ENCODE measurements at places on chromosomes 7 and 10.

DNA sequence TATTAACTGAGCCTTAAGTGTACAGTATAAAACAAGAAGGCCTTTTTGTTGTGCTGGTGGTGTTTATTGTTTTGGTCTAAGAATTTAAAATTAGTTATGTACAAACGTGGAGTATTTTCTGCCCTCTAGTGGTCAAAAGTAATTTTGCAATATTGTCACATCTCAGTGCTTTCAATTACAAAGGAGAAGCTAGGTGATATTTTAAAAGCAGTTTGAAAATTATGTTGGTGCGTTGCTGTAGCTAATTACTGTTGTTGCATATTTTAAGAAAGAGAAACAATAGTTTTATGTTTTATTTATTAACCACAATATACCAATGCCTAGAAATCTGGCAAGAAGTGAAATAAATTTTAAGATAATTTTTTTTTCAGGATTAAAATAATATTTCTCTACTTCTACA, 11.4 kb downstream of the NPVF start:
- DNase-seq: no peak

- DNase-seq: no peak
These were observed 54.5 kb upstream of the DNAJB6 start for GRCh38 chr7:157282141-157282801.

DNA sequence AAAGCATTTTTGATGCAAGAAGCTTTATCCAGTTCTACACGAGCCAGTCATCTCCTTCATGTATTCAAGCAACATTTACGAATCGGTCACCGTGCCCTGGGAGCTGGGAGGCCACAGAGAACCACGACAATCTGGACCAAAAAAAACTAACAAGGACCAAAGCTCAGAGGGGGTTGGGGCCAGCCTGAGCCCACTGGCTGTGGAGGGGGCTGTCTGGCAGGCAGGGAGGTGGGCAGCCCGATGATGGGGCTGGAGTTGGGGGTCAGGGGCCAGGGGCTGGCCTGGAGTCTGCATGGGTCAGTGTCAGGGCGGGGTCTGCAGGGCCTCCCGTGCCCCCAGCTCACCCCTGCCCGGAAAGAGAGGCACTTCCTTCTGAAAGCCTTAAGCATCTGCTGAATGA, 12.5 kb upstream of the GRIFIN start:
- DNase-seq: no peak

GRCh38 chr7:159103382-159104187, 41.1 kb downstream of the VIPR2 start:
- no peak for DNase-seq

DNA sequence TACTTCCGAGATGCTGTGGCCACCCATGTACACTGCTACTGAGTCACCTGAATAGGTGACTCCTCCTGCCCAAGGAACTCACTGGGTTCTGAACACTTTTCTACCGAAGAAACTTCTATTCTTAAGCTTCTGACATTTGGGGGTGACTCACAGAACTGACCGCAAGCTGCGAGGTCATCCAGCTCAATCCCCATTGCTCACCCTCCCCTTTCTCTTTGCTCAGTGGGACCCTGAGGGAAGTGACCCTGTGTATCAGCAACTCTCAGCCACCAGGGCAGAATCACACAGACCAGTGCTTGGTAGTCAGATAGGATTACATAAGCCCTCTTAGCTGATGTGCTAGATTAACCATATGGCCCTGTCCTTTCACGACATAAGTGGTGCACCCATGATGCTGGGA, 46.3 kb downstream of the INSYN2A start:
- no peak for DNase-seq

- no peak for DNase-seq
These were observed 102.1 kb downstream of the RTKN2 start for GRCh38 chr10:62166331-62167131.

- peak; percentile 4 for DNase-seq
These were observed 133.5 kb downstream of the BUB3 start for GRCh38 chr10:123287594-123288247.

DNA sequence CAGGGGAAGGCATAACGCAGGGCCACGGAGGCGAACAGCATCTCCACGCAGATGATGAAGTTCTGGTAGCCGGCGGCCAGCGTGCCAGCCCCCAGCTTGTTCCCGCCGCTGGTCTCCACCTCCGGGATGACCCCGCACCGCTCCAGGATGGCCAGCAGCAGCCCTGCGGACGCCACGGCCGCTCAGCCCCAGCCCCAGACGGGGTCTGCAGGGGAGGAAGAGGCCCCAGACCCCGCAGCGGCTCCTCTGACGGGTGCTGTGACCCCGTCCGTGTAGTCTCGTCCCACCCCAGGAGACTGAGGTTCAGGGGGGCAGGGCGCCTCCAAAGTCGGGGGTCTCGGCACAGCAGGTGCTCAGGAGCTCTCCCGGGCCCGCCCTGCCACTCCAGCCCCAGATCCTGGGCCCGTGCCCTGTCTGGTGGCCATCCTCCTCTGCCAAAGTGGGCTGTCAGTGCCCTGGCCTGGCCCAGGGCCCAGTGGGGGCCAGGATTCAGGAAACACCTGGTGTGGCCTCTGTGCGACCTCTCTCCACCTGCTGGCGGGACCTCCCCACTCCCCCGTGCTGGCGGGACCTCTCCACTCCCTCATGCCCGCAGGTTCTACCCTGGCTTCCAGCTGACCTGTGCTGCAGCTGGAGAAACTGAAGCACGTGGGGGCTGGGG, 8.1 kb downstream of the TMEM184A start:
- DNase-seq: no peak

GRCh38 chr7:127955051-127955531, 76.1 kb downstream of the LRRC4 start:
- no peak for DNase-seq

DNA sequence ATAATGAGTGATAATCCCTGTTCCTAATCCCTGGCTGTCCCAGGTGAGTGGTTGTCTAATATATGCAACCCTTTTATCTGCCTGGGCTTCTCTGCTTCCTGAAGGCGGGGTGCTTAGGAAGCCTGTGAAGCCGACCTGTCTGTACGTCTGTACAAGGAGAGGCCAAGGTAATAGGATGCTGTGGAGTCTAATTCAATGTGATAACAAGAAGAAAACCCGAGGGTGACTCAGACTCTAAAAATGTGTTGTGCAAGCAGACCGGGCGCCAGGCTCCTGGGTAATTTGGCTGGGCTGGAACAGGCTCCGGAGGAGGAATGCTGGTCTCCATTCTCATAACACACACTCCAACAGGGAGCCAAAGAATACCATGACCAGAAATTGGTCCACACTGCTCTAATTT, 43.6 kb downstream of the THNSL1 start:
- no peak for DNase-seq

DNA sequence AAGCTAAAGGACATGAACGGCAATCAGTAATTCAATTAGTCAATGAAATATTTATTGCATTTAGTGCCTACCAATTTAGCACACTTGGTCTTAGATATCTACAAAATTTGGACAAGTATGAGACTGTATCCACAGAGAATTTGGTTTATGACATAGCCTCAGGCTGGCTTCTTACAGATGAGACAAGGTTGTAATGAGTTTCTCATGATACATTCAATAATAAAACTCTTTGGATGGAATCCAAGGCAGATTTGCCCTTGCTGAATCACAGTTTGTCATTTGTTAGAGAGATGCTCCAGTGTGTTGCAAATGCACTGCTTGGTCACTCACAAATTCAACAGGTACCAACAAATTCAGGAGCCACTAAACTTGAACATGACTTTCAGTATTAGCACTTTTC, 162.5 kb downstream of the GPR37 start:
- no peak for DNase-seq

GRCh38 chr7:82018226-82018625, 248.4 kb upstream of the HGF start:
- DNase-seq: no peak

- no peak for DNase-seq
These were observed 60.8 kb downstream of the NPSR1 start for GRCh38 chr7:34718867-34719266.

DNA sequence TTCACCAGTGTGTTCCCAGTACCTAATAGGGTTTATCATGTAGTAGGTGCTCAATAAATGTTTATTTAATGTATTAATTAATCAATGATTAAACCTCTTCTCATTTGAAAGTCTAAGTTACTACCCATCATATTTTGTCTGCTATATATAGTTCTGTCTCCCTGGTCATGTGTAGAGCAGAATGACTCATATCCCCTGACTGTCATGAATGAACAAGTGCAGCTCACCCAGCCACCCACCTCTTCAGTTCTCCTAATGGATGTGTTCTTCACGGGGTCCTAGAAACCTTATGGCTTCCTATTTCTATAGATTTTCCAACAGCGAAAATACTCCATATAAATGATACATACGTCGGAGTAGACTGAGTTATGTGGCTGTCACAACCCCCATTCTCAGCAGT, 64.5 kb downstream of the HIF1AN start:
- no peak for DNase-seq

DNA sequence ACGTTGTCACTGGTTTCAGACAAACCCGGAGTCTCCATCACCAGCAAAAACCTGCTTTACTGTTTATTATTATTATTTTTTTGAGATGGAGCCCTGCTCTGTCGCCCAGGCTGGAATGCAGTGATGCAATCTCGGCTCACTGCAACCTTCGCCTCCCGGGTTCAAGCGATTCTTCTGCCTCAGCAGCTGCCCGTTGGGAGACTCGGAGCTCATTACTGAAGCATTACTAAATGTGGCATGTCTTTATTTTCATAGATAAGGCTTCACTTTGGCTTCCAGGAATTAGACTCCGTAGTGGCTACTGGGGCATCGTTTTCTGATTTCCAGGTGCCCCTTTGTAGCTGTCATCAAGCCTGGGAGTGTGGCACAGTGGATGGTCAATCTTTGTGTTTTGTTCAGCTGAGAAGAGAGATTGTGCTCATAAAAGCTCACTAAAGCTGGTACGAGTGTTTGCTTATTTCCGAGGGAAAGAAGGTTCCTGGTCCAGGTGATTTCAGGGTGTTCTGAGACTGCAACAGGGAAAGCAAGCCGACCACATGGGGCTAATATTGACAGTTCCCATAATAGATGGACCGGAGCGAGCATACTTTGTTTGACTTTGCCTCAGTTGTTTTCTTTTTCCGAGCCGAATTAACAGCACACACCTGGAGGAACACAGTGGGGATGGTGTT, 163.1 kb downstream of the CAMK1D start:
- DNase-seq: no peak

DNA sequence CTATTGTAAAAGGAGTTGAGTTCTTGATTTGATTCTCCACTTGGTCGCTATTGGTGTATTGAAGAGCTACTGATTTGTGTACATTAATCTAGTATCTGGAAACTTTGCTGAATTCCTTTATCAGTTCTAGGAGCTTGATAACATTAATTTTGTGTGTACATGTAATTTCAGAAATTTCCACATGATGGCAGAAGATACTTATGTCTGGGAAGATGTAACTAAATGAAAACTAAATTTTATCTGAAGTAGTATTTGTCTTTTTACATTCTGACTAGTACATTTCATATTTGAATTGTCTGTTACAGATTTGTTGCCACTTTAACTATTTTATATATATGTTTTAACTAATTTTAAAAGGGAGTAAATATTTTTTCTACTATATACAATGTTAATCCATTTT, 27.6 kb downstream of the SDHAF3 start:
- DNase-seq: no peak

DNA sequence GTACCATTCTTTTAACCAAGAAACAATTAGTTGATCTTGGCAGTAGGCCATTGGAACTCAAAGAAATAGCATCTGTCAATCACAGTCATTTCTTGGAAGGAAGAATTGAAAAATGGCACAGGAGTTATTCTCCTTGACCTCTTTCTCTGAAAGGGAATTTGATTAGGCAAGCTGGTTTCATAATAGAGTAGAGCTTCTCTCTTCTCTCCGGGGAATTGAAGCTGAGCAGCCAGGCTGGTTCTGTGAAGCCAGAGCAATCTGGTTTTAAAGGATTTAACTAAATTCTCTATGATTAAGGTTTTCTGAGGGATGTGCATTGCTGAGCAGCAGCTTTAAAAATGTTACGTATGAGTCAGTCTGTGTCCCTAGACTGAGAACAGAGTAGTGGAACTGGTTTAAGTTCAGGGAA, 70.2 kb downstream of the AHCYL2 start:
- DNase-seq: no peak

DNA sequence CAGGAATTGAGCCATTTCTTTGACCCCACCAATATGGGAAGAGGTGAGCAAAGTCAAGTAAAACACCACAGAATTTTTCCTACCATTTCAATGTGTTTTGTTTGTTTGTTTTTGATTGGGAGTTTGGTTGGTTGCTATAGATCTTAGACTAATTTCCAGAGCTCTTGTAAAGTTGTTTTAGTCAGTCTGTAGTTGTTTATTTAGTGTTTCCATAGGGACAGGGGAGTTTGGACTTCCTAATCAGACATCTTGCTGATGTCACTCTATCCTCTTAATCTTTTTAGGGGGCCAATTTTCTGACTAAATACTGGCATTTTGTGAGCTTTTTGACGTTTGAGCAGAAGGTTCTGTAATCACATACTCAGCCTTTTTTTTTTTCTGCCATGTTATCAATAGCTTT, 266.9 kb downstream of the ABCA13 start:
- DNase-seq: no peak

GRCh38 chr10:30747633-30748032, 118.1 kb upstream of the LYZL2 start:
- peak; percentile 19 for DNase-seq

- DNase-seq: no peak
These were observed 2.6 kb downstream of the PRLHR start for GRCh38 chr10:118592675-118593330.

- DNase-seq: no peak
These were observed 262.2 kb downstream of the ADARB2 start for GRCh38 chr10:1475098-1475591.

DNA sequence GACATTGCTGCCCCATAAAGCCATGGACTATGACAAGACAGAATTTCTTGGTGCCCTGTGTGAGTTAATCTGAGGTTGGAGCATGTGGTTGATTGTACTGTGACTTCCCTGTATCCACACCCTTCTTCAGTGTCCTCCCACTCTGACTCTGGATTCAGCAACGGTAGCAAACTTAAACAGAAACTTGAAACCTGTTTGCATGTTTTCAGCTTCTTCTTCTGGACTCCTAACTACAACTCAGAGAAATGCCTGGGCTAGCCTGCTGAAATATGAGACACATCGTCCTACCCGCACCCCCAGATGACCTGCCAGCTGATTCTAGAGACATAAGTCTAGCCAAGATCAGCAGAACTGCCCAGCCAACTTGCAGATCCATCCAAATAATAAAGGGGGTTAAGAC, 78.4 kb downstream of the IPMK start:
- DNase-seq: no peak

DNA sequence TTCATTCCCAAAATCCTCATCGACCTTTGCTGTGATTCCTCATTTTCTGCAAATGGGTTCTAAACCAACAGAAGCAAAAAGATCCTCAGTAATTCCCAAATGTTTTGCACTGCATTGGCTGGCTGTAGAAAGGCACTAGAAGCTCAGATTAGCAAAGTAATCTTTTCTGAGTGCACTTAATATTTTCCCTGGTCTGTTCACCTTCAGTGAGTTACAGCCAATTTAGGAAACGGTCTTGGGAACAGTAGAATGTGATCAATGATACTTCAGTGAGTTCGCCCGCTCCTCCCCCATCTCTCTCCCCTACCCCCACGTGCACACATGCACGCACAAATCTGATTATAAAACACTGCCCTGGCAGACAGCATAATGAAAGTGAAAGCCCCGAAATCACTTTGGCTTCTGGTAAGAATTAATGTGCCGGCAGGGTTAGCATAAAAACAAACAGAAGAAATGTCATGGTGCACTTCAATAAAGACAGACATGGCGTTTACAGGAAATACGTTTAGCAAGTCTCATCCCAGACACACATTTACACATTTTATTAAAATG, 201.3 kb upstream of the CDCA7L start:
- DNase-seq: no peak

All from stimulated activated CD8-positive, alpha-beta memory T cell treated with anti-CD3 and anti-CD28 coated beads, Interleukin-4, amount 100 ng/mL, for 24 hours (primary cell).